Kidney (tissue), 22 donors: ENCODE measurements at places on chromosomes 13 and 19. TPM values are rescaled to one million over a fixed set of nuclear protein-coding genes. Genes with fewer than 3 reads are reported as not detected.

The FAM216B gene
- 0.09 TPM for total RNA-seq

GRCh38 chr13:85137516-85137915, 661.7 kb downstream of the SLITRK6 start:
- DNase-seq: no peak

DNA sequence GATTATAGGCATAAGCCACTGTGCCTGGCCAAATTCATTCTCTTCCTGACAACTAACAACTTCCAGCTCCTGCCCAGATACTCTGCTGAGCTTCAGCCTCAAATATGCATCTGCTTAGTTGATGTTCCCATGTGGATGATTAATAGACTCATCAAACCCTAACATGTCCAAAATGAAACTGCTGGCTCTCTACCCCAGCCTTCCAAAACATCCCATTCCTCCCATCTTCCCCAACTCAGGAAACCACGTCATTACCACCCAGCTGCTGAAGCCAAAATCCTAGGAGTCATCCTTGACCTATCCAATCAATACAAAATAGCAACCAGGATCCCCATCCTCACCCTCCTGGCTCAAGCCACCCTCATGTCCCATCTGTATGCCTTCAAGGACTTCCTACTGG, 20.9 kb downstream of the POU2F2 start:
- no peak for DNase-seq

DNA sequence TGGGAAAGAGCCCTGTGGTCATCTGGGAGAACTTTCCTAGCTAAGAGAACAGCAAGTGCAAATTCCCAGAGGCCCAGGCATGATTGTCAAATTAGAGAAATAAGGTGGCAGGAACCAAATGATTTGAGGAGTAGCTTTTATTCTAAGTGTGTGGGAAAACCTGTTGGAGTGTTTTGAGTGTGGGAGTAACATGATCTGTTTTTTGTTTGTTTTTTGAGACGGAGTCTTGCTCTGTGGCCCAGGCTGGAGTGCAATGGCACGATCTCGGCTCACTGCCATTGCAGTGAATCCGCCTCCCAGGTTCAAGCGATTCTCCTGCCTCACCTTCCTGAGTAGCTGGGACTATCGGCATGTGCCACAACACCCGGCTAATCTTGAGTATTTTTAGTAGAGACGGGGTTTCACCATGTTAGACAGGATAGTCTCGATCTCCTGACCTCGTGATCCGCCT, 2.4 kb downstream of the SAE1 start:
- DNase-seq: no peak
